Stimulated activated CD4-positive, alpha-beta T cell treated with anti-CD3 and anti-CD28 coated beads, TNF-alpha, amount 100 ng/mL, for 24 hours (primary cell): ENCODE measurements at places on chromosomes 6 and 20.

DNA sequence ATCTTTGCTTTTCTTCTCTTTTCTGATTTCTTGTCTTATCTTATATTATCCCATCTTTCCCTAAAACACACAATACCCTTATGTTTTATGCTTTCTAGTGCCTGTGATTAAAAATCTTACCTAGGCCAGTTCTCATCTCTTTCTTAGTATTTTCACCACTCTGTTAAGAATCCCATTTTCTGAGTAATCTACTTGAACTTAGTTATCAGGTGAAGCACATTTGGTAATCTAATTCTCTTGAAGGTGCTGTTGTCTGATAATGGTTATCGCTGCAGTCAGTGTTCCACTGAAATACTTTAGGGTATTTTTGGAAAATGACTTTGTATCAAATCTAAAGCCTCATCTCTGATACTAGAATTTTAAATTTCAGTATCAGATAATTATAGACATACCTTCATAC lies 192.5 kb upstream of the MAN1A1 start:
- no peak for DNase-seq

- peak; percentile 70 for DNase-seq
Observed at GRCh38 chr20:1503564-1504227, 12.5 kb upstream of the SIRPB2 start.

GRCh38 chr6:14642842-14643241 lies 525.3 kb downstream of the CD83 start:
- DNase-seq = no peak

DNA sequence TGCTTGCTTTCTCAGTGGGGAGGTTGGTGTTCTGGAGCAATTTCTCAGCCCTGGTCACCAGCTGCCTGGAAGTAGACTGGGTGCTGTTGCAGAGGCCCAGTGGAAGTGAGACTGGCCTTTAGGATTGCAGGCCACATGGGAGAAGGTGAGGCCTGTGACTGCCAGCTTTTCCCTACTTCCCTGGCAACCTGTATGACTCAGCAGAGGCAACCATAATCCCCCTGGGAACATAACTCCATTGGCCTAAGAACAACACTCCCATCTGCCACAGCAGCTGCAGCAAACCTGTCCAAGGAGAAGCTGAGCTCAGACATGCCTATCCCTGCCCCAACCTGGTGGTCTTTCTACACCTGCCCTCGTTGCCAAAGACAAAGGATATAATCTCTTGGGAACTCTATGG lies 473.5 kb upstream of the SPTLC3 start:
- no peak for DNase-seq

DNA sequence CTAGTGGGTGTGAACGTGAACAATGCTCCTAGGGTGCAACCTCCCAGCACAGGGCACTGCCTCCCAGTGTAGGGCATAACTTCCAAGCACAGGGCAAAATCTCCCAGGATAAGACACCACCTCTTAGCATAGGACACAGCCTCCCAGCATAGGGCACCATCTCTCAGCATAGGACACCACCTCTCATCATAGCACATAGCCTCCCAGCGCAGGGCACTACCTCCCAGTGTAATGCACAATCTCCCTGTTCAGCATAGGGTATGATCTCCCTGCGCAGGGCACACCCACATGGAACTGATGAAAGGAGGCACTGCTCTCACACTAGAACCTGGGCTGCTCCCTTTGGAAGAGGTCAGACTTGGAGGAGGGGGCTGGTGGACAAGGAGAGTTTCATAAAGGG lies 21.3 kb upstream of the CST1 start:
- no peak for DNase-seq
